ENCODE measurements at places on chromosomes 2 and 18.

DNA sequence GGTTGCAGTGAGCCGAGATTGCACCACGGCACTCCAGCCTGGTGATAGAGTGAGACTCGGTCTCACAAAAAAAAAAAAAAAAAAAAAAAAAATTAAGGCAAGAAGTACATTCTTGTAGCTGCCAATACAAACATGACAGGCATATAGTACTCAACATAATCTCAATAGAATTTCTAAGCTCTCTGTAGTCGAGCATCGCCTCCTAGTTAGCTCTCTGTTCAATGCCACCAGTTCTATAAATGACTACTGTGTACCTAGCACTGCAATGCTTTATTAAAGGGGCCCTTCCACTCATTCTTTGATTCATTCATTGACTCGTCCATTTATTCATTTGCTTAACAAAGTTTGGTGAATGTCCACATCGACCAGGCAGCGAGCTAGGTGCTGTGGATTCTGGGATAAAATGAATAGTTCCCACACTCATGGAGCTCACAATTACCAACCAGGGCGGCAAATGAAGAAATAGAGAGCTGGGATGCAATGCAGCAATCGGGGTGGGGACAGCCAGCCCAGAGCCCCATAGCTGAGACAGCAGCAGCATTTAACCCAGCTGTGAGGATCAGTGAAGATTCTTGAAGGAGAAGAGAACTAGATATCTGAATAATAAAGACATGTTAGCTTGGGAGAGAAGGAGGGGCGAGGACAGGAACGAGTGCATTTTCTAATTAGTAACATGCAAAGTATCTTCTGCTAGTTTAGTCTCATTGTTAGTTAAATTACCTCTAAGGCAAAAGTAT, 349.8 kb downstream of the LPIN1 start:
- no peak for DNase-seq

DNA sequence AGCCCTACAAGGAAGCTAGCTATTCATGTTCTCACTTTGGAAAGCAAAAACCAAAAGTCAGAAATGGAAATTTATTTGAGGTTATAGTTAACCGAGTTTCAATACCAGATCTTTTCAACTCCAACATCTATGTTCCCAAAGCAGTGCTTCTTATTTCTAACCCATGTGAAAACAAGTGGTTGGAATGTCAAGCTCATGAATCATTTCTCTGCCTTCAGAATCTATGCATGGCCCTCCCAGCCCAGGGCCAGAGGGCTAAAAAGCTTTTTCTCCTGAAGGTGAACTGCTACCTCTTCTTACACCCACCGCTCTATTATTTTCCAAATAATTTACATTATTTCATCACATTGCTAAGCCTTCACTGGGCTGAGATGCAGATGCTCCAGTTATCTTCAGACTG, 158.4 kb downstream of the SP3 start:
- DNase-seq = no peak

GRCh38 chr2:46751897-46752296, 163.7 kb downstream of the MCFD2 start:
- DNase-seq = no peak

- no peak for DNase-seq
Measured at GRCh38 chr2:69164061-69164778, 151.2 kb downstream of the ANTXR1 start.
